ENCODE measurements at places on chromosomes 11 and 22.
A peak's percentile ranks its signal among the peaks of the same experiment; 100 is the strongest.

DNA sequence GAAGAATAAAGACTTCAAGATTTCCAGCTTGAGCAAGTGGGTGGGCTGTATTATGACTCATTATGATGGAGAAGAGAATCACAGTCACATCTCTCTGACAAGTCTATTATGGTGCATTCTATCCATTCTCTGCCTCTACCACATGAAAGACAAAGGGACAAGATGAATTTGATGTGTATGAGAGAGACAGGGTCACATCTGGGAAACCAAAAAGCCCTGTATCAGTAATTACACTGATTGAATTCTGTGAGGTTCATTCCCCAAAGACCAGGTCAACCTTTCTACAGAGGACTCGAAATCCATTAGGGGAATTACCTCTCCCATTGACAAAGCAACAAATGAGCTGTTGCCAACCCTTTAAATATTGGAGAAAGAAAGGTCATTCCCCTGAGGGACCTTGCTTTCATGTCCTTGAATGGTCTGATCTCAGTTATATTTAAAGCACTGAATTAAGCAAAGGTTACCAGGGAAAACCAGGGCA is 109.6 kb downstream of the USP35 start:
- no peak for DNase-seq

DNA sequence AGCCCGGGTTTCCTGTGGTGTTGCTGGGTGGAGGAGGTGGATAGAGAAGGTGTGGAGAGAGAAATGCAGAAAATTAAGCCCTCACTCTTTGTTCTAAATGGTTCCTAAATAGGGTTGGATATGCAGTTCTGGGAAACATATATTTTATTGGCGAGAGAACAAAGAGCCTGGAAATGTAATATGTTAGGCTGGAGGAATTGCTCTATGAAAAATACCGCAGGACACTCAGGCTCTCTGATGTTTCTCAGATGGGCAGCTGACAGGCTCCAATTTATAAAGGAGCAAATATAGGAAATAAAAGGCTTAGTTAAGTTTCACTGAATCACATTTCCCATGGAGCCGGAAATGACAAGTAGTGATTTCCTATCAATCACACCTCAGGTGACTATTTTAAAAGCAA is 428.0 kb downstream of the TMEM135 start:
- no peak for DNase-seq

DNA sequence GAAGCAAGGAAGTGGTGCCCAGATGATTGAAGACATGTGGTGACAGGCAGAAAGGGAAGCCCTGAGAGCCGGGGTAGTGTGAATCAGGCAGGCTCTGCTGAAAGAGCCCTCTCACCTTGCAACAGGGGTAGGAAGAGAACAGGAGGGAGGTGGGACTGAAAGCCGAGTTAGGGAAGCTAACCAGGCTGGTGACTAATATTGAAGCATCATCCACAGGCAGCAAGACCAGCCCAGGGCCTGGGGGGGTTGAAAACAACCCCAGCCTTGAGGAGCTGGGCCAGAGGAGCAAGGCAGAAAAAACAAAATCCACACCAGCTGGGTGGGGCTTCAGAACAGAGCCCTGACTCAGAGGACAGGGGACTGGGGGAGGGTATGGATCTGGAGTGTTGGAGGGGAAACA is 35.0 kb upstream of the CRTAM start:
- no peak for DNase-seq

GRCh38 chr11:73520353-73521061 is 77.4 kb downstream of the FAM168A start:
- DNase-seq, result no peak

DNA sequence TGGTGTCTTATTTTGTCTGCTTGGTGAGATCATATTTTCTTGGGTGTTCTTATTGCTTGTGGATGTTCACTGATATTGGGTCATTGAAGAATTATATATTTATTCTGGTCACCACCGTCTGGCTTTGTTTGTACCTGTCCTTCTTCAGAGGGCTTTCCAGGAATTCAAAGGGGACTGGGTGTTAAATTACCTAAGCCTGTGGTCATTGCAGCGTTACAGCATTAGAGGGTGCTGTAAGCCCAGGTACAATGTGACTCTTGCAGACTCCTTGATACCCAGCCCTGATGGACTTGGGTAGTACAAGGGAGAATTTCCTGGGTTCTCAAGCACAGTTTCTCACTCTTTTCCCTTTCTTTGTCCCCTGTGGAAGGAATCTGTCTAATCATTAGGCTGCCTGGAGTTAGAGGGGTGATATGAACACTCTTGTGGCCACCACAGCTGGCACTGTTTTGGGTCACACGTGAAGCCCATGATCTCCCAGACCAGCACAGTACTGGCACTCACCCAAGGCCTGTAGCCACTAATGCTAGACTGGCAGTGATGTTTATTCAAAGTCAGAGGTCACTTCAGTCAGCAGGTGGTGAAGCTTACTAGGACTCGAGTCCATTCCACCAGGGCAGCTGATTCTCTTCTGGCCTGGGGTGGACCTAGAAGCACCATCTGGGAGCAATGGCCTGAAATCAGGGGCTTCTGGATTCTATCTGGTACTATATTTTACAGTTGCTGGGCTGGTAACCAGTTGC is 56.1 kb upstream of the NARS2 start:
- peak; percentile 7 for DNase-seq

- no peak for DNase-seq
These were observed 20.8 kb upstream of the BRSK2 start for GRCh38 chr11:1368966-1369365.

DNA sequence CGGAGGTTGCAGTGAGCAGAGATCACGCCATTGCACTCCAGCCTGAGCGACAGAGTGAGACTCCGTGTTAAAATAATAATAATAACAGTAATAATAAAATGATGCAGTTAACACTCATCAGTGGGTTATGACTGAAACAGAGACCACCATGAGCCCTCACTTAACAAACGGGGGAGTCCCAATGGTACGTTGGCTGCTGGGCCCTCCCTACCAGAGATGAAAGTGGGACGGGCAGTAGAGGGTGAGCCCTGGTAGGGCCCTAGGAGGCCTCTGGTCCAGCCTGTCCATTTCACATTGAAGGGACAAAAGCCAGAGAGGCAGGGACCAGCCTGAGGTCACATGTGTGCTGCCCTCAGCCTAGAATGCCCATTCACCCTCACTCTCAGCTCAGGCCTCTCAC is 13.7 kb upstream of the KIAA0930 start:
- DNase-seq, result no peak

GRCh38 chr22:29813563-29813962 is 24.5 kb downstream of the ASCC2 start:
- no peak for DNase-seq

- peak; percentile 40 for DNase-seq
These were observed 816 bp upstream of the PLEKHA7 start for GRCh38 chr11:17014833-17015626.

- no peak for DNase-seq
These were observed 122.1 kb upstream of the ISX start for GRCh38 chr22:34943830-34944229.

GRCh38 chr11:118068206-118068944 is 8.5 kb upstream of the TMPRSS4 start:
- DNase-seq, result no peak

GRCh38 chr11:126949066-126949891 is 51.3 kb downstream of the KIRREL3 start:
- no peak for DNase-seq
